Progenitor cell of endocrine pancreas (in vitro differentiated cells): ENCODE measurements at places on chromosomes 11 and 22.

DNA sequence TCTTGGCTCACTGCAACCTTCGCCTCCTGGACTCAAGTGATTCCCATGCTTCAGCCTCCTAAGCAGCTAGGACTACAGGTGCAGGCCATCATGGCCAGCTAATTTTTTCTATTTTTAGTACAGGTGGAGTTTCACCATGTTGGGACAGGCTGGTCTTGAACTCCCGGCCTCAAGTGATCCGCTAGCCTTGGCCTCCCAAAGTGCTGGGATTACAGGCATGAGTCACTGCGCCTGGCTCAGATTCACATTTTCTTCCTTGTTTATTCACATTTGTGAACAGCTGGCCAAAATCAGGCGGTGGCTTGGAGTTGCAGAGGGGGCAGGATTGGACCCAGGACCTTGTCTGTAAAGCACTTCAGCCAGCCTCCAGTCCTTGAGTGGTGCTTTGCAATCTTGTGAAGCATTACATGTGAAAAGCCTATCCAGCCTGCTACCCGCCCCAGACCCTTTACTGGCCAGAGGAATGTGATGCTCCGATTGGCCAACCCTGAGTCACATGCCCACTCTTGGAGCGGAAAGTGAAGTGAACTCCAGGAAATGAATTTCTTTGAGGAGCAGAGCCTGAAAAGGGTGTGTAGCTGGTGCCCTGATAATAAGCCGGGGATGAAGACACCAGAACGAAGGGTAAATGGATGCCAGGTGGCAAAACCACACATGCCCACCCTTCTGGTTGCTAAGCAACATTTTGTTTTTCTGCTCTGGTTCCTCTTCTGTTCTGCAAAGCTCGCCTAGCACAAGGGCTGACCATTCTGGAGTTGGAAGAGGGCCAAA is 62.6 kb upstream of the PTPRJ start:
- DNase-seq, result no peak

DNA sequence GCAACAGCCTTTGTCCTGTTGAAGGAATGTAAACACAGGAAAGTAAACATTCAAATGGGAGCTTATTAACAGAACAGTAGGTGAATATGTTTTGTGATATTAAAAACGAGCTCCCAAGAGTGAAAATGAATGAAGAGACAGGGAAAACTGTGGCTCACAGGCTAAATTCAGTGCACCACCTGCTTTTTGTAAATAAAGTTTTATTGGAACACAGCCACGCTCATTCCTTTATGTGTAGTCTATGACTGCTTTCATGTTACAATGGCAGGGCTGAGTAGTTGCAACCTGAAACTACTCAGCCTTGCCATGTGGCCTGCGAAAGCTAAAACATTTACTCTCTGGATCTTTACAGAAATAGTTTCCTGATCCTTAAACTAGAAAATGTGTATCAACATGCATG is 136.9 kb downstream of the MYO18B start:
- no peak for DNase-seq

DNA sequence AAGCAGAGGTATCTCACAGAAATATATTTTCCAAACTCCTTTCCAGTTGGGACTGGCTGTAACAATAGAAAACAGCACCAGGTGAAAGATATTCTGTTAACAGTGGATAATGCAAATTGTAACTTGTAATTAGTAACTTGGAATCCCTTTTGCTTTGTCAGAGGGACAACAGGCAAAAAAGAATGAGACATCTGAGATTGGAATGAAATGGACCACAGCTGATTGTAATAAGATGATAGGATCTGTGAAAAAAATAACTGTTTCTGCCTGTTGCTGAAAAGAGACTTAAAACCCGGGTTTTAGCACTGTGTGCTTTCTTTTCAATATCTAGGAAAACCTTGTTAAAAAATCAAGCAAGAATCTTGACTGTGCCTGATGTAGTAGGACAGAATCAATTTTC is 655.7 kb downstream of the METTL15 start:
- no peak for DNase-seq

GRCh38 chr11:69434471-69434931 is 47.0 kb upstream of the LINC01488 start:
- no peak for DNase-seq

DNA sequence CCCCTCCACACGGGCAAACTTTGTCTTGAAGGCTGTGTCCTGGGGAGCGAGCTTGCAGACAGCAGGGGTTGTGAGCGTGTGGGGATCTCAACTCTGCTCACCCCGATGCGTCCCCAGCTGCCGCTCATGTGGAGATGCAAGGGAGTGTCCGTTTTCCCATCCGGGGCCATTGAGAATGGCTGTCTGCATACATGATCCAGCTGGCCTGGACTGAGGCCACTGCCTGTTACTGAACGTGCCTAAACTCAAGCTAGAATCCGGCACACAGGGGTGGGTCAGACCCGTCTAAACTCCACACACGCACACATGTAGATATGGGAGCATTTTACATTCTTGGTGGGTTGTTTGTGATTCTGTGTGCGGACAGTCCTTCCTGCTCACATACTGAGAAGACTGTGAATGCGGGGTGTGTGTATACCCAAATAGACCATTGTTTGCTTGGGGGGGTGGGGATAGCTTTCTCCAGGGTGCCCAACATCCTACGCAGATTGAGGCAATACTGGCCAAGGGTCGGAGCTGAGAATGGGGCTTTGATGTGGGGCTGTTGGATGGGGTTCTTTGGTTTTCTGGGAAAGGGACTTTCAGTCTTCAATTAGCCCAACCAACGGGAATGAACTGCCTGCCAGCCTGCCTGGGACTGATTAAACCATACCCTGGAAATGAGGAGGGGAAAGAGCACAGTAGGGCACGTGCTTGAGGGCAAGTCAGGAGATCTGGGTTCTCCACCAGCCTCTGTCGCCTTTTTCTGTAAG is 60.4 kb downstream of the ST3GAL4 start:
- no peak for DNase-seq

DNA sequence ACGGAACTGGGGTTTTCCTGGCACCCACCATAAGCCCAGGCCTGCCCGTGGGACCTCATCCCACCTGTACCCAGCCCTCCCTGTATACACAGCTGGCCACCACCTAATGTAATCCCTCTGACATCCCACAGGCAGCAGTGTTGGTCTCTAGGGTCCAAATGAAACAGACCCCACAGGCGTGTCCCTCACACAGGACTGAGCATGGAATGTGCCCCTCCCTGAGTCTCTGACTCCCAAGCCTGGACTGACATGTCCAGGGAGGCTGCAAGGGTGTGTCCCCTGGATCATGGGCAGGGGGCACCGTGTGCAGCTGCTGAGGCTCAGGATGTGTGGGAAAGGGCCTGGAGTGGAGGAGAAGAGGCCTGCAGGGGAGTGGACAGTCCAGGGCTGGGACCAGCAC is 50.6 kb upstream of the PPARA start:
- DNase-seq, result no peak

DNA sequence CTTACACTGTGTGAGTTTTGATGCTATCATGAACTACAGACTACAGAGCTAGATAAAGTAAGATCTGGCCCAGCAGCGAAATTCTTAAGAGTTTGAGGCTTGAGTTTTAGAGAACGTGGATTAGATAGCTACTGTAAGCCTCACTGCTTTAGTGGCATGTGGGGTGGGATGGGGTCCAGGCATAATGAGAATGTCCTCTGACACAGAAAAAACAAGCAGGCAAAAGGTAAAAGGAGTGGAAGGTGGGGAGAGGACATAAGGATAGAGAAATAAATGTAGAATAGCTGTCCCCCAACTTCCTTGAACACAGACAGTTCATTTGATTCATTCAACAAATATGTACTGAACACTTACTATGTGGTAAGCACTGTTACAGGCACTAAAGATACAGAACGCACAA is 324.5 kb upstream of the PITPNB start:
- DNase-seq, result no peak

- DNase-seq, result no peak
These were observed 11.7 kb upstream of the IL2RB start for GRCh38 chr22:37161443-37161842.

- no peak for DNase-seq
These were observed 52.8 kb upstream of the CADM1 start for GRCh38 chr11:115556984-115557383.
